Stimulated activated CD4-positive, alpha-beta T cell treated with anti-CD3 and anti-CD28 coated beads, Interleukin-4, amount 100 ng/mL, for 4 hours (primary cell): ENCODE measurements at places on chromosomes 5 and 9.

DNA sequence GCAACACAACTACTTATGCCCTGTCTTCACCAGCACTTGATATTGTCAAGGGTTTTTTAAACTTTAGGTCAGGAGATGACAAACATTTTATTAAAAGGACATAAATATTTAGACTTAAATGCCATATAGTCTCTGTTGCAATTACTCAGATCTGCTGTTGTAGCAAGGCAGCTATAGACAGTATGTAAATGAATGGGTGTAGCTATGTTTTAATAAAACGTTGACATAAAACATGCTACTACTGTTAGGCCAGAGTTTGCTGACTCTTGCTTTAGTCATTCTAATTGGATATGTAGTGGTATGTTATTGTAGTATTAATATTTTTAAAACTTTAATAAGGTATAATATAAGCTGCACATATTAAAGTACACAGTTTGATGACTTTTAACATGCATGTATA lies 27.7 kb downstream of the ZNF131 start:
- no peak for DNase-seq

GRCh38 chr9:130774183-130774582 lies 60.9 kb upstream of the ABL1 start:
- DNase-seq: no peak

GRCh38 chr5:177098120-177098469 lies 11.4 kb downstream of the FGFR4 start:
- DNase-seq: no peak

DNA sequence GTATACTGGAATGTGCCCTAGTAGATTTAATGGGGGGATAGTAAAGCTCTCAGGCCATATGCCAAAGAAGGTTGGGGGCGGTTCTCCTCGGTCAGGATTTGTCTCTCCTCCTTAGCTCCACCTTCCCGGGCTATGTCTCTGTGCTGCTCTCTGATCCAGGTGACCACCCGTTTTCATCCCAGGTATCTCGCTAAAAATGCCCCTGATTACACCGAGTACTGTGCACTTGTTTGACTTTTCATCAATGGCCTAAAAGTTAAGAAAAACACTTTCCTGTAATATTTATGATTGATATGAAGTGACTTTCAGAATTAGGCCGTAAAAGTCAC lies 724 bp downstream of the NDUFS6 start:
- DNase-seq: no peak

GRCh38 chr5:44331471-44332050 lies 57.7 kb downstream of the FGF10 start:
- DNase-seq: no peak

DNA sequence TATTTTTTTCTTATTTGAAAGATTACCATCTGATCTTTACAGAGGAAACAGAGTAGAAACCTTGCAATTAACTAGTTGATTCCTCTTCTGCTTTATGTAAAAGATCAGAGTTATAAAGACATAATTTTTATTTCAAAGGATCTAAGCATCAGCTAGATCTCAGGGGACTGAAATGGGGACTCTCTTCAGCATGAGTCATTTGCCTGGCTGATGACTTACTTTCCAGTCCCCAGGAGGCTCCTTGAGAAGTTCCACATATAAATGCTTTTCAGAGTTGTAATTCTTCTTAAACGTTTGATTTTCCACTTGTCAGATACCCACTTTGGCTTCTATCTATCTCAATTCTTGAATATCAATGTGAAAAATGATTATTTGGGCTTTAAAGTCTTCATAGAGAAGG lies 389.4 kb downstream of the RAB3C start:
- no peak for DNase-seq

- DNase-seq: no peak
Measured at GRCh38 chr9:84323858-84324257, 16.7 kb downstream of the SLC28A3 start.

- DNase-seq: no peak
Measured at GRCh38 chr9:121242219-121242958, 25.6 kb upstream of the GSN start.

- no peak for DNase-seq
Measured at GRCh38 chr9:129223551-129224208, 45.6 kb upstream of the IER5L start.

- DNase-seq: no peak
Measured at GRCh38 chr9:104589626-104590025, 9.6 kb downstream of the OR13C5 start.

GRCh38 chr5:139446956-139447779 lies 7.8 kb upstream of the DNAJC18 start:
- DNase-seq: no peak

DNA sequence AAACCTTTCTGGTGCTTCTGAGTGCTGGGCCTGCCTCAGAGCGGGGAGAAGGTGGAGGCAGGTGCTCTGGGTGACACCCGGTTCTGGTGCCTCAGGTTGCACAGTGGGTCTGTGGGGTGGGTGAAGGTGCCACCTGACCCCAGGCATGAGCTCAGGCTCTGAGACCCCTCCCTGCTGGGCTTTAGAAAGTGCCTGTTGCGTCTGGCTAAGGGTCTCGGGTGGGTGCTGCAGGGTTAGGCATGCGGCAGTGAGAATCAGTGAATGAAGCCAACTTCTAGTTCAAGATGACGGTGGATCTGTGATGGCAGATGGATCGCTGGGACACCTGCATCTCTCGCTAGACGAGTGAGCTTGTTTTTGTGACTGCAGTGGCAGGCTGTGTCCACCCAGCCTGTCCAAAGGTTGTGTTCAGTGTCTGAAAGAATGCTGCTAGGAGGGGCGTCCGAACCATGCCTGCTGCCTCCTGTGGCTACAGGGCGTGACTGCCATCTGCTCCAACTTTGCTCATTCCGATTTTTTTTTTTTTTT lies 5.0 kb downstream of the SQSTM1 start:
- no peak for DNase-seq

GRCh38 chr9:88574953-88575352 lies 40.0 kb downstream of the NXNL2 start:
- DNase-seq: no peak

- DNase-seq: no peak
Measured at GRCh38 chr5:109630093-109630492, 59.6 kb upstream of the MAN2A1 start.
